HFFc6 (cell line): ENCODE measurements at places on chromosomes 2 and 18.
A peak's percentile ranks its signal among the peaks of the same experiment; 100 is the strongest.

DNA sequence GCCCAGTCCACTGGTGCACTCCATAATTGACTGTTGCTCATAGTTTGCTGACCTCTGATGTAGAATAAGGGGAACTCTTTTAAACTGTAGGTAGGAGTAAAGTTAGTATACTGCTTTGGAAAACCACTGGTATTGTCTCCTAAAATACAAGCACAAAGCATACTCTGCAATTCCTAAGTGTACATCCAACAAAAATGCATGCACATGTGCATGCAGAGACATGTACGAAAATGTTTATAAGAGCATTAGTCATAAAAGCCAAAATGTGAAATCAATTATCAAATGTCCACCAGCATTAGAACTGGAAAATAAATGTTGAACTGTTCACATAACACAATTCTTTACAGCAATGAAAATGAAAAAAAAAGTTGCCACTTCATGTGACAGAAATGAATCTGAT, 39.8 kb upstream of the DDX18 start:
- no peak for DNase-seq

GRCh38 chr18:25587545-25587944, 235.6 kb upstream of the ZNF521 start:
- DNase-seq = no peak

DNA sequence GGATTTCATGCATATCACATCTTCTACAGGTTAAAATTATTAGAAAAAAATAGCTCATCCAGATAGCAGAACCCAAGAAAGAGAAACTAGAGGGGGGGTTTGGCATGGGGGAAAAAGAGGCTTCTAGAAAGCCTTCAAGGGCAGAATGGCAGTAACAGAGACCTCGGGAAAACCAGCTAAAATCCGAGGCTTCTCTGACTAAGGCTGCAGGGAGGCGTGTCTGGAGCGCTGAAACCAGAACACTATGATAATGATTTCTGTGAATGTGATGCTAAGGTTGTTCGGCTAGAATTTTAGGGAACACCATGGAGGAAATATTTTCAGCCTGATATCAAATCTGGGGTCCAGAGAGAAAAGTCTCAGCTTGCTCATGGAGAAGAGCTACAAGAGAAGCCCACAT, 73.0 kb downstream of the ATP8B1 start:
- no peak for DNase-seq

DNA sequence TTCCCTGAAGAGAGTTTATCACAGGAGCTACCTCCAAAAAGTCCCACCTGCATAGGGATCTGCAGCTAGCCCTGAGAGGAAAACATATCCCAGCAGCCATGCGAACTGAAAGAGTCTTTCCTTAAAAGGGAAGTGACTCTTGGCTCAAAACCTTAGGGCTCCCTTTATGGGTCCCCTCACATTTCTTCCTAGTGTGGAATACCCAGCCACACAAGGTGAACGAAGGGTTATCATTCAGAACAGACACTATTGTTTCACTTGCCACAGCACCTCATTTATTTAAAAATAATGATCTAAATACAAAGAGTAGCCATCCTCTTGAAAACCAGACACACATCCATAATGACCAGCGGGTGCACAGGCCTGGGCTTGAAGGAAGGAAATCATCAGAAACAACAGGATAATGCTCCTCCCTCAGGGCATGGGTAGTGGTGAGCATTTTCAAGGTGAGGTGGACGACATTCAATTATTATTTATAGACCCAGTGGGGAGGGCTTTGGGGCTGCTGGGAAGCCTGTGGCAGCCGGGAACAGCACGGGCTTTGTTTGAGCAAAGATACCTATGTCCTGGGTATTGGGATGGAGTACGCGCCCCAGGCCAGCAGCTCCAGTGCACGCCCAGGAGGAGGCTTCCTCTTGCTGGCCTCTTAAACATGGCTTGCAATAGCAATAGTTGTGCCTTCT, 119.0 kb upstream of the ITGA6 start:
- no peak for DNase-seq

DNA sequence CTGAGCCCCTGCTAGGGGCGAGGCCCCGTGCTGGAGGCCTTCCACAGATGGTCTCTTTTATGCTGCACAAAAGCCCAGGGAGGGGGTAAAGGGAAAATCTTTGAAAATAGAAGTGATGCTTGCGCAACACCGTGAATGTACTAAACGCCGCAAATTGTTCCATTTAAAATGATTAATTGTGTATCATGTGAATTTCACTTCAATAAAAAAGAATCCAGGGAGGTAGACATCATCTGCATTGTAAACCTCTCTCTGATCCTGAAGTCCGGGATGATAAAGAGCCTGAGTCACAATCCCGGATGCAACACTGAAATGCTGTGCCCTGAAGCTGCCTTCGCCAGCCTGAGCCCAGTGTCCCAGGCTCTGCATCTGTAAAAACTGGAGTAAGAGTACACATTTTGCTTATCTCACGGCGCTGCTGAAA, 107.7 kb upstream of the PPP1CB start:
- peak; percentile 87 for DNase-seq

DNA sequence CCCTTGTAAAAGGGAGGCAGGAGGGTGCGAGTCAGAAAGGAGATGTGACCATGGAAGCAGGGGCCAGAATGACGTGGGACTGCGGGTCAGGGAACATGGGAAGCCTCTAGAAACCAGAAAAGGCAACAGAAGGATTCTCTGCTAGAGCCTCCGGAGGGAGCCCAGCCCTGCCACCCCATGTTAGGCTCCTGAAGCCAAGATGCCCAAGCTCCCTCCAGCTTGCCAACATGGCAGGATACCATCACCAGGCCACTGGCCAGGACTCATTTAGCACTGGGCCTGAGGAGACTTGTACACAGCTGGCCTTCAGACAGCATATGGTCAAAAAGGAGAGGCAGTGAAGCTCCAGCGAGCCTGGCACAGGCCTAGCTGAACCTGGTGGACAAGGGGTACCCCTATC, 5.6 kb downstream of the TMEM247 start:
- no peak for DNase-seq

DNA sequence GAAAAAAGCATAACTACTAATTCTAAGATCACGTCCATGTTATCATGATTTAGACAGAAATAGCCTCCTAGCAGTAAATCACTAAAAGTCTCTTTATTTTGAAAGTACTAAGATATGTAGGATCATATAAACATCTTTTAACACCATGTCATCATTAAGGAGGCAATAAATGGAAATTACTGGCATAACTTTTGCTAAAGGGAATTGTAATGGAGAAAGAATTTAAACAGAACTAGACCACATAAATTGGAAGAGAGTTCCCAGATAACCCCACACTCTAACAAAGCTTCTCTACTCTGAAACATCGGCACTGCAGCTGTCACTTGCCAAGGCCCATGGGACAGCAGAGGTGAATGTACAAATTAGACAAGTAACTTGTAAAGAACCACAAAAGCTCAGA, 29.5 kb downstream of the STK39 start:
- no peak for DNase-seq
